ENCODE measurements at places on chromosomes 7 and 10.

GRCh38 chr7:46603296-46603752 lies 682.3 kb upstream of the IGFBP3 start:
- H3K4me1 ChIP-seq = peaks cover 7% of the 10 kb centered on the region
- no peak overlapping the region for H3K27ac ChIP-seq
- no peaks in the 10 kb centered on the region for H3K27me3 ChIP-seq

- H3K27me3 ChIP-seq = no peaks in the 10 kb centered on the region
- no peak overlapping the region for H3K4me3 ChIP-seq
- H3K27ac ChIP-seq = no peak overlapping the region
- no peaks in the 10 kb centered on the region for H3K4me1 ChIP-seq
- no peaks in the 10 kb centered on the region for H3K36me3 ChIP-seq
These were observed 41.8 kb upstream of the HYCC1 start for GRCh38 chr7:23055582-23056178.

GRCh38 chr7:107212725-107213124 lies 43.9 kb downstream of the HBP1 start:
- H3K4me1 ChIP-seq = peaks cover 4% of the 10 kb centered on the region
- H3K36me3 ChIP-seq = peaks cover 5% of the 10 kb centered on the region
- no peak overlapping the region for H3K27ac ChIP-seq
- no peaks in the 10 kb centered on the region for H3K27me3 ChIP-seq
- DNase-seq = no peak

- peak; percentile 53 for DNase-seq
- H3K27me3 ChIP-seq = no peaks in the 10 kb centered on the region
- peaks cover 8% of the 10 kb centered on the region for H3K36me3 ChIP-seq
- H3K4me3 ChIP-seq = no peak overlapping the region
- no peak overlapping the region for H3K27ac ChIP-seq
- H3K4me1 ChIP-seq = peaks cover 19% of the 10 kb centered on the region
These were observed 40.4 kb downstream of the CREB3L2 start for GRCh38 chr7:137961200-137962177.

- H3K36me3 ChIP-seq = peaks cover 6% of the 10 kb centered on the region
- H3K4me1 ChIP-seq = peaks cover 5% of the 10 kb centered on the region
- peak; percentile 94 for DNase-seq
These were observed 169.2 kb downstream of the SEMA3A start for GRCh38 chr7:84025332-84025927.

GRCh38 chr7:71350680-71351079 lies 218.7 kb downstream of the GALNT17 start:
- no peak overlapping the region for H3K4me3 ChIP-seq
- H3K36me3 ChIP-seq = no peaks in the 10 kb centered on the region
- no peak for DNase-seq
- H3K27ac ChIP-seq = no peak overlapping the region

DNA sequence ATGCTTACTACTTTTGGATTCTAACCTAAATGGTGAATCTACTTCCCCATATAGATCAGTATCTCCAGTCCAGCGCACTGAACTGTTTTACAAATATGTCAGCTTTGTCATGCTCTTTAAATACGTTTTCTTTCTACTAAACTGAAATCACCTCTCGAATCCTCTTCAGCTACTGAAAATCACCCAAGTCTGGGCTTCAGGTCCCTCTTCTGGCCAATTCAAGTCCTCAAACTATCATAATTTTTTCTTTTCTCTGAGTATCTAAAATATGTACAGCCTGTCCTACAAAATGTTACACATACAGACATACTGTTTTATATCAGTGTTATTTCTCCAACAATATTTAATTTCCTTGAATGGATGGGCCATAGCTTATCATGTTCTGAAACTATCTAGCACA lies 84.2 kb downstream of the CACNA2D1 start:
- H3K4me3 ChIP-seq = no peak overlapping the region
- DNase-seq = no peak
- H3K4me1 ChIP-seq = peaks cover 2% of the 10 kb centered on the region
- no peak overlapping the region for H3K27ac ChIP-seq

- peak; percentile 63 for DNase-seq
- H3K27me3 ChIP-seq = no peaks in the 10 kb centered on the region
- H3K36me3 ChIP-seq = no peaks in the 10 kb centered on the region
- H3K4me1 ChIP-seq = peaks cover 22% of the 10 kb centered on the region
These were observed 4.9 kb upstream of the ELN start for GRCh38 chr7:74023092-74023536.

DNA sequence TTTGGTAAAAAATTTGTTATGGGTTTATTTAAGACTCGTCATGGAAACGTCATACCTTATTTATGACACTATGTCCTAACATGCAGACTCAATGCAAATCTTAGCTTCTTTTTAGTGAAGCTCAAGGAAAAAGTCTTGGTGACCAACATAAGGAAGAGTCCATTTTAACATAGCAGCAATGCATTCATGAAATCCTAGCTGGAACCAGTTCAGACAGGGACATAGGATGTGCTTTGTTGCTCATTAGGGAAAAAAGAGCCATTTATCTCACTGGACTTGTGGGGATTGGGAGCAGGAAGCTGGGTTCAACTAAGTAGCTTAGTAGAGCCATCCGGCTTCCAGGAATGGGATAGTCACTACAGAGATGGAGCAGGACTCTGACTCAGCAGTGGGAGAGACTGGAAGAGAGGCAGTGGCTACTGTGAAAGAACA lies 100.7 kb upstream of the DKK1 start:
- no peaks in the 10 kb centered on the region for H3K27me3 ChIP-seq
- H3K4me3 ChIP-seq = no peak overlapping the region
- peak; percentile 75 for DNase-seq

- H3K4me3 ChIP-seq = no peak overlapping the region
- H3K4me1 ChIP-seq = no peaks in the 10 kb centered on the region
- H3K36me3 ChIP-seq = no peaks in the 10 kb centered on the region
- no peak overlapping the region for H3K27ac ChIP-seq
- no peaks in the 10 kb centered on the region for H3K27me3 ChIP-seq
These were observed 224.3 kb downstream of the MDFIC start for GRCh38 chr7:115146148-115146547.

GRCh38 chr10:79601939-79602338 lies 8.8 kb upstream of the SFTPA1 start:
- no peaks in the 10 kb centered on the region for H3K36me3 ChIP-seq
- no peak for DNase-seq
- H3K27ac ChIP-seq = no peak overlapping the region
- H3K4me3 ChIP-seq = no peak overlapping the region

GRCh38 chr10:72146071-72146470 lies 57.7 kb upstream of the SPOCK2 start:
- H3K27me3 ChIP-seq = no peaks in the 10 kb centered on the region
- no peak overlapping the region for H3K27ac ChIP-seq
- DNase-seq = no peak
- no peaks in the 10 kb centered on the region for H3K4me1 ChIP-seq

DNA sequence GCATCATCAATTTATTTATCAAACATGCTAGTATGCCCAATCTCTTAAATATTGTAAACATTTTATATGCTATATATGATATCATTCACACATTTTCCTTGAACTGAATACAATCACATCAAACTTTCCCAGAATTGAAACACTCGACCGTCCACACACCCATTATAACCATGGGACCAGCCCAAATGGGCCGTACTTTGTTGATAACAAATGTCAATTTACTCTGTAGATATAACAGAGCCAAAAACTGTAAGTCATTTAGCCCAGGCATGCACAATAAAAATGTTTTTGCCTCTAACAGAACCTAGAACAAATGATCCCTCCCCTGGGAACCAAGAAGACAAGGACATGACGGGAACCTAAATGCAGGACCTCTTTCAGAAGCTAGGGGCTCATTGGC lies 683 bp upstream of the ANKRD22 start:
- H3K36me3 ChIP-seq = no peaks in the 10 kb centered on the region
- H3K27ac ChIP-seq = no peak overlapping the region
- DNase-seq = no peak
- H3K4me3 ChIP-seq = no peak overlapping the region

- no peak for DNase-seq
- no peak overlapping the region for H3K27ac ChIP-seq
- H3K27me3 ChIP-seq = peaks cover 5% of the 10 kb centered on the region
- H3K4me1 ChIP-seq = no peaks in the 10 kb centered on the region
- H3K4me3 ChIP-seq = no peak overlapping the region
- H3K36me3 ChIP-seq = no peaks in the 10 kb centered on the region
These were observed 290.6 kb upstream of the PHYHIPL start for GRCh38 chr10:58885686-58886345.

GRCh38 chr10:45408421-45409319 lies 34.7 kb downstream of the ALOX5 start:
- no peak for DNase-seq
- H3K4me3 ChIP-seq = no peak overlapping the region
- H3K27ac ChIP-seq = no peak overlapping the region
- no peaks in the 10 kb centered on the region for H3K4me1 ChIP-seq
- H3K36me3 ChIP-seq = no peaks in the 10 kb centered on the region

DNA sequence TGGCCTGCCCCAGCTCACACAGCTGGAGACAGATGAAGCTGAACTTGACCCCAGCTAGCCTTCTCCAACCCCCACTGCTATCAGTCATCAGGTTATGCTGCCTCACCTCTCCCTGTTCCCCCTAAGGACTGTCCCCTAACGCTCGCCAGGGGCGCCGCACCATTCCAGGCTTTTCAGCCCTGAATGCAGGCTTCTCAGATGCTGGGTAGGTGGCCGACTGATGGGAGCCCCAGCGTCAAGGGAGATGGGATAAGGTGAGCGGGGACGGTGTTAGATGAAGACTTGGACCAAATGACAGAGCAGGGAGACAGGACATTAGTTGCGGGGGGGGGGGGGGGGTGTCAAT lies 15.8 kb upstream of the OPALIN start:
- no peaks in the 10 kb centered on the region for H3K4me1 ChIP-seq
- peaks cover 14% of the 10 kb centered on the region for H3K27me3 ChIP-seq
- no peak for DNase-seq
- H3K4me3 ChIP-seq = no peak overlapping the region
- H3K27ac ChIP-seq = no peak overlapping the region

GRCh38 chr7:11613292-11613930 lies 218.6 kb downstream of the THSD7A start:
- no peak overlapping the region for H3K27ac ChIP-seq
- no peak for DNase-seq
- H3K4me1 ChIP-seq = no peaks in the 10 kb centered on the region
- H3K27me3 ChIP-seq = no peaks in the 10 kb centered on the region
- no peaks in the 10 kb centered on the region for H3K36me3 ChIP-seq

GRCh38 chr7:68725843-68726785 lies 872.2 kb upstream of the AUTS2 start:
- H3K27ac ChIP-seq = no peak overlapping the region
- DNase-seq = no peak
- no peak overlapping the region for H3K4me3 ChIP-seq

DNA sequence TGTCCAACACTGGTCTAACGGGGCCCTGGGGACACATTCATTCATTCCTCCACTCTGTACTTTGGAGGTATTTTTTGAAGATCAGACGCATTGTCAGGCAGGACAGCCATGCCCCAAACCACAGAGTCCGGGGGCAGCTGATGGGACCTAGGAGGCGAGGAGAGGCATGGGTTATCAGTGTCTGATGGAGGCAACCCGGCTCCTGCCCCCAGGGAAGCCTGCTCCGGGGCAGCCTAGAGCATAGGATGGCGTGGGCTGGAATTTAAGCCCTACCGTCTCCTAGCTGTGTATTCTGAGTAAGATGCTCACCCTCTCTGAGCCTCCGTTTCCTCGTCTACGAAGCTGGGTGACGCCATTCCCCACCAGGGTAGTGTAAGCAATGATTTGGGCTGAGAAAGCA lies 55.4 kb upstream of the ELN start:
- no peaks in the 10 kb centered on the region for H3K36me3 ChIP-seq
- peaks cover 3% of the 10 kb centered on the region for H3K4me1 ChIP-seq
- H3K4me3 ChIP-seq = no peak overlapping the region
- no peak overlapping the region for H3K27ac ChIP-seq

- peak; percentile 28 for DNase-seq
- no peaks in the 10 kb centered on the region for H3K27me3 ChIP-seq
- H3K4me3 ChIP-seq = peak overlapping the region; percentile 74
- H3K4me1 ChIP-seq = peaks cover 2% of the 10 kb centered on the region
- H3K27ac ChIP-seq = peak overlapping the region; percentile 90
These were observed 551 bp downstream of the WASL start for GRCh38 chr7:123748171-123748733.

- no peak overlapping the region for H3K27ac ChIP-seq
- DNase-seq = no peak
- no peaks in the 10 kb centered on the region for H3K27me3 ChIP-seq
- H3K4me3 ChIP-seq = no peak overlapping the region
These were observed 66.6 kb upstream of the PHYHIPL start for GRCh38 chr10:59109826-59110225.

- H3K4me1 ChIP-seq = peaks cover 7% of the 10 kb centered on the region
- no peak overlapping the region for H3K4me3 ChIP-seq
- no peaks in the 10 kb centered on the region for H3K36me3 ChIP-seq
- H3K27me3 ChIP-seq = no peaks in the 10 kb centered on the region
These were observed 1.8 kb upstream of the GLI3 start for GRCh38 chr7:42238709-42239366.

DNA sequence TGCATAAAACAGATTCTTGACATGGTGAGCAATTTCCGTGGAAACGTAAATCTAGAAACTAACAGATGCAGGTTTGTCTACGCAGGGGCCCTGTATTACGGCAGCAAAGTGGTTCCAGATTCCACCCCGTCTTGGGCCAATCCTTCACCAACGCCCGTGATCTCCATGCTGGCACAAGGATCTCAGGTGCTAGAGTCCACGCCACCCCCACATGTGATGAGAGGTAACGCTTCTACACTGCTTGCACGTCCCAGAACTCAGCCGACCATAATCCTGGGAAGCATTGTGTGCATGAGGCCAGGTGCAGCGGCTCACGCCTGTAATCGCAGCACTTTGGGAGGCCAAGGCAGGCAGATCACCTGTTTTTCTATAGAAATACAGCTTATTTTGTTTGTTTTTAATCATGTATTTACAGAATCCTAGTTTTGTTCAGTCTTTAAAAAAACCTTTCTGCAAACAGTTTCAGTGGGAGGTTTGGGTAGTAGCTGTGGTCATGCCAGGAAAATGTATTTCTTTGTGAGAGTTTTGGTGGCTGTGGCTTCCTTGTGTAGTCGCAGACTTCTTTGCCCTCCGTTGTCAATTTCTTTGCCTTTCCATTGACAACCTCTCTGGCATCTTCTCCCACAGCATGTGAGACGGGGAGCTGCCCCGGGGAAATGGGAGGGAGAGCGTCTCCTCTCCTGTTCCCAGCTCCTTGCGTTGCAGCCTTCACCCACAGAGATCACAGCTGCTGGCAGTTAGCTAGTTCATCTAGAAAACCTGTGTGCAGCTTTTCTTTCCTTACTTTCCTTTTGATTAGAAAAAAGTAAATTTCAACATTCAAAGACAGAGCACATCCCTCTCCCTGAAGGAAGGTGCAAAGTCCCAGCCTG lies 35.7 kb downstream of the ITIH2 start:
- no peaks in the 10 kb centered on the region for H3K27me3 ChIP-seq
- H3K4me1 ChIP-seq = no peaks in the 10 kb centered on the region
- no peak overlapping the region for H3K4me3 ChIP-seq
- no peak overlapping the region for H3K27ac ChIP-seq
- no peaks in the 10 kb centered on the region for H3K36me3 ChIP-seq

- H3K4me3 ChIP-seq = no peak overlapping the region
- H3K4me1 ChIP-seq = peaks cover 13% of the 10 kb centered on the region
- no peak overlapping the region for H3K27ac ChIP-seq
- no peaks in the 10 kb centered on the region for H3K36me3 ChIP-seq
These were observed 3.8 kb upstream of the PDCD4 start for GRCh38 chr10:110867807-110868465.

- H3K4me1 ChIP-seq = no peaks in the 10 kb centered on the region
- H3K36me3 ChIP-seq = no peaks in the 10 kb centered on the region
These were observed 18.8 kb downstream of the SORBS1 start for GRCh38 chr10:95542330-95542729.

GRCh38 chr7:94656925-94657731 lies 1.2 kb upstream of the SGCE start:
- DNase-seq = peak; percentile 40
- H3K36me3 ChIP-seq = no peaks in the 10 kb centered on the region
- peak overlapping the region; percentile 55 for H3K4me3 ChIP-seq
- no peak overlapping the region for H3K27ac ChIP-seq

- H3K4me3 ChIP-seq = no peak overlapping the region
- H3K27me3 ChIP-seq = no peaks in the 10 kb centered on the region
These were observed 52.5 kb downstream of the MEST start for GRCh38 chr7:130544356-130544755.

All from IMR-90 (cell line).